ENCODE measurements at places on chromosomes 6 and 20.
A peak's percentile ranks its signal among the peaks of the same experiment; 100 is the strongest.

DNA sequence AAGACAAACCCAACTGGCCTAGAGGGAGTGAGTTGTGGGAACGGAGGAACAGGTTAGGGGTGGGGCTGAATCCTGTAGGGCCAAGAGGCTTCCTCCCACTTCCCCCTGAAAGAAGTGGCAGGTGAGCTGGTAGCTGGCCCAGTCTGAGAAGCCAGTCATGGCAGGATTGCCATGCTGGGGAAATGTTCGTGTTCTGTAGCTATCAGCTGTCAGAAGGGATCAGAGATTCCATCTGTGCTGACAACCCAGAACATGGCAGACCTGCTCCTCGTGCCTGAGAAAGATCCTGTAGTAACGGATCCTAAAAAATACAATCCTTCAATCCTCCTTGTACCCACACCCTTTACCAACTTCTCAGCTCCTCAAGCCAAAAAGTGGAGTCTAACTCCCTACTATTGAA lies 43.0 kb downstream of the BANF2 start:
- H3K4me1 ChIP-seq = no peaks in the 10 kb centered on the region
- no peaks in the 10 kb centered on the region for H3K36me3 ChIP-seq
- H3K27me3 ChIP-seq = peaks cover 3% of the 10 kb centered on the region
- H3K4me3 ChIP-seq = no peak overlapping the region

GRCh38 chr6:8175046-8175777 lies 72.9 kb upstream of the EEF1E1 start:
- peaks cover 3% of the 10 kb centered on the region for H3K27me3 ChIP-seq
- no peaks in the 10 kb centered on the region for H3K36me3 ChIP-seq
- H3K4me3 ChIP-seq = no peak overlapping the region
- no peak for DNase-seq

DNA sequence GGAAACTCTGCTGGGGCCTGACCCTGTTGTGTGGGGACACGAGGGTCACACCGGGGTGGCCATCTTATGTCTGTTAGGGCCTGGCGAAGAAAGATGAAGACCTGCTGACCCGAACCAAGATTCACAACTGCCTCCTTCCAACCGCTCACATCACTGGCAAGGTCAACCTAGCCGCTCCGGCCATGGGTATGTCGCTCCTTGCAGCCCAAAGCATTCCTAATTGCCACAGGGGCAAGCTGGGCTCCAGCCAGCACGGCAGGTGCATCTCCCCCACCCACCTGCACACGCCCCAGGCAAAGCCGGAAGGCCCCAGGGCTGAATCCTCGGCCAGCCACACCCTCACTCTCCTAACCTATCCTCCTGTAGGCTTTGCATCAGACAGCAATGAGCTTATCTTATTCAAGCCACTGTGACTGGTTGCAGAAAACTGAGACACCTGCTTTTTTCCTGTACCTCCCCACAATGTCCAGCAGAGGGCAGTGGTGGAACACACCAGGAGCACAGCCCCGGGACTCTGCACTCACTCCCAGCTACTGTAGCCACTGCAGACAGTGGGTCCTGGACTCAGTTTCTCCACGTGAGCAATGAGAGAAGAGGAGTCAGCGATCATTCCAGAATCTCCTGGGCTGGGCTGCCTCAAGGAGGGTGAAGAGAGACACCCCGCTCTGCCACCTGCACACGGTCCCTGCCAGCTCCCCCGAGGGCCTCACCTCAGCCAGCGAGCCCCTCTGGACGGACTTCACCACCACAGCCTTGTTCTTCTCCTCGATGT lies 170.2 kb downstream of the PREX1 start:
- H3K36me3 ChIP-seq = peaks cover 85% of the 10 kb centered on the region
- peak; percentile 77 for DNase-seq
- H3K4me1 ChIP-seq = peaks cover 25% of the 10 kb centered on the region
- no peaks in the 10 kb centered on the region for H3K27me3 ChIP-seq
- peak overlapping the region; percentile 68 for H3K27ac ChIP-seq
- no peak overlapping the region for H3K4me3 ChIP-seq

DNA sequence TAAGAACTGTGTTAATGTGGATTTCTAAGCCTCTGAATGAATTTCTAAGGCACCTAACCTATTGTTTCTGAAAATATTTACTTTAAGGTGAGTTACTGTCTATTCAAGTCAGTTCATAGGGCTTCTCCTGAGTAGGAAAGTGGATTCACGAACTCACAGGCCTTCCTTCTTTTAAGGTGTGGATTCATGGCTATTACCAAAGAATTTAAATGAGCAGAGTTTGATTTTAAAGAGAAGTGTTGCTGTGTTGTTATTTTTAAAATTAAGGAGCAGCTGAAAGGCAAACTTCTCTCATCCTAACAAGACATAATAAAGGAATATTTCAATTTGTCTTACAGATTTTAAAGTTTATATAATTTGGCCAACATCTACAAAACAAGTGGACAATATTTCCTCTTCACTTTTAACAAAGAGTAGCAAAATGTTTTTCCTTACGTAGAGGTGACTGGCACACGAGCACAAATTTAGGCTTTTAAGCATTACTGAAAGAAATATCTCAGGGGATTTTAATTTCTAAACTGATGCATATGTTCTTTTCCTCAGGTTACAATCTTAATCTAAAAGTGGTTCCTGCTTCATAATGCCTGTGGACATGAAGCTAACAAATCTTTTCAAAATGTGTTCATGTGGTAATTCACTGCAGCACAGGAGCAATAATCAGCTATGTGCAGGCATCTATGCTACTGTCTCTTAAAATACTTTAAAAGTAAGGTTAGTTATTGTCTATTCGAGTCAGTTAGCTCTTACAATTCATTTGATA lies 602 bp upstream of the TSPYL4 start:
- peaks cover 27% of the 10 kb centered on the region for H3K4me1 ChIP-seq
- no peak for DNase-seq
- no peak overlapping the region for H3K4me3 ChIP-seq
- H3K36me3 ChIP-seq = peaks cover 17% of the 10 kb centered on the region

GRCh38 chr6:167707686-167708500 lies 118.8 kb upstream of the AFDN start:
- peaks cover 75% of the 10 kb centered on the region for H3K27me3 ChIP-seq
- no peaks in the 10 kb centered on the region for H3K36me3 ChIP-seq

DNA sequence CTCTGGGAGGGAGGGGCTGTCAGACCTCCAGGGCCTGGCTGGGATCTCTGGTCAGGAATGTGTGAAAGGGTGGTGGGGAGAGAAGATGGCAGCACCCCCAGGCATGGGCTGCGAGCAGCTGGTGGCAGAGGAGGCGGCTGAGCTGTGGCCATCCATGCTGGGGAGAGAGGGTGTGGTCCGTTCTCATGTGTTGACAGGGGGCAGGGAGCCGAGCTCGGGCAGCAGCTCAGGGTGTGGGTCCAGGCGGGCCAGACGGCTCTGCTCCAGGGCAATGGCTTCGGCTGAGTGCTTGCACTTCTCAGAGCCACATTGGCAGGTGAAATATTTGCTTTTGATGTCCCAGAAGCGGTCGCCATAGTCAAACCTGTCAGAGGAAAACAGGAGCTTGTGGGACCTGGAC lies 1.1 kb upstream of the SLC44A4 start:
- no peak for DNase-seq
- peaks cover 26% of the 10 kb centered on the region for H3K36me3 ChIP-seq
- H3K27me3 ChIP-seq = no peaks in the 10 kb centered on the region
- no peaks in the 10 kb centered on the region for H3K4me1 ChIP-seq
- no peak overlapping the region for H3K27ac ChIP-seq

DNA sequence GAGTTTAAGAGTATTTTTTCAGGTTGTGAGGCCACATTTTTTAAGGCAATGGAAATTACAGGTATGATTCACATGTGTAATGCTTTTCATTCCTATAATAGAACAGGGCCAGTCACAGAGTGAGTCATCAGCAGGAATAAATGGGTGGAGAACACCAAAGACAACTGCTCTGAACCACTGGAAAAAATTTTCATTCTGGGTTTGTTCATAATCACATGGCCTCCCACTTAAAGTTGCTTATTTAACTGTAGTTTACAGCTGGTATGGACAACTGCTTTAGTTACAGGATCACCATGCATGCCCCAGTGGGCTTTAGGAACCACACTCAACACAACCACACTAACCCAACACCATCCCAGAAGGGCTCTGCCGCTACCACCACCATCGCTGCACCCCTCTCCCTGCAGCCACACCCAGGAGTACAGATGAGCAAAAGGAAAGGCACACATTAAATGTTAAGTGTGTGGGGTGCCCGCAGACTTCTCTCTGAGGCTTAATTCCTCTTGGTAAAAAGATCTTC lies 107.0 kb upstream of the DST start:
- H3K27me3 ChIP-seq = peaks cover 6% of the 10 kb centered on the region
- no peak overlapping the region for H3K4me3 ChIP-seq
- DNase-seq = no peak
- H3K36me3 ChIP-seq = no peaks in the 10 kb centered on the region
- no peak overlapping the region for H3K27ac ChIP-seq
- no peaks in the 10 kb centered on the region for H3K4me1 ChIP-seq

Measured in activated CD8-positive, alpha-beta T cell treated with anti-CD3 and anti-CD28 coated beads, Interleukin-2, amount 10 ng/mL, durations not matched to agents 7 days and 5 days (primary cell).